Glutamatergic neuron (in vitro differentiated cells): ENCODE measurements at places on chromosomes 6 and 20. TPM values are rescaled to one million over a fixed set of nuclear protein-coding genes. Genes with fewer than 3 reads are reported as not detected.

HLA-DQA2 gene
- not detected for total RNA-seq

NFATC2 gene
- total RNA-seq, result not detected

SEC63 gene
- 311 TPM for total RNA-seq

LY6G6F gene
- total RNA-seq, result not detected

BAK1 gene
- total RNA-seq, result 11.5 TPM

RAET1E gene
- not detected for total RNA-seq

- no peak for DNase-seq
Measured at GRCh38 chr6:20192625-20193024, 19.6 kb downstream of the MBOAT1 start.

GRCh38 chr6:69059413-69059812 is 424.3 kb downstream of the ADGRB3 start:
- no peak for DNase-seq

DNA sequence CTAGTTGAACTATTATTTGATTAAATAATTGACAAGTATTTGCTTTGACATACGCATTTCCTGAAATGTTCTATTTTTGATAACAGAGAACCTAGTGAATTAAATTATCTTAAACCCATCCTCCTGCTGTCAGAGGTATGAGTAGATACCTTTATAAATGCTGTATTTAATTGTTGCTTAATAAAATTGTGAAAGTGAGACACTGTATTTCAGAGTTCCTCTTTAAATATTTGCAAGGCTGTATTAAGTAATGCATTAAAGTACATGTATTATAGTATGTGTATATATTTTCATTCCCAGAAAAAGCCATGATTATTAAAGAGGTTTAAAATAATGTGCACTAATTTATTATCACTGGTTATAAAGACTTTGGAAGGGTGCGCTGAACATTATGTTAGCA is 483.8 kb downstream of the TFAP2B start:
- no peak for DNase-seq

- DNase-seq, result no peak
Measured at GRCh38 chr6:44674226-44675155, 287.0 kb downstream of the CDC5L start.

GRCh38 chr6:168999392-168999791 is 254.3 kb downstream of the THBS2 start:
- DNase-seq, result no peak

DNA sequence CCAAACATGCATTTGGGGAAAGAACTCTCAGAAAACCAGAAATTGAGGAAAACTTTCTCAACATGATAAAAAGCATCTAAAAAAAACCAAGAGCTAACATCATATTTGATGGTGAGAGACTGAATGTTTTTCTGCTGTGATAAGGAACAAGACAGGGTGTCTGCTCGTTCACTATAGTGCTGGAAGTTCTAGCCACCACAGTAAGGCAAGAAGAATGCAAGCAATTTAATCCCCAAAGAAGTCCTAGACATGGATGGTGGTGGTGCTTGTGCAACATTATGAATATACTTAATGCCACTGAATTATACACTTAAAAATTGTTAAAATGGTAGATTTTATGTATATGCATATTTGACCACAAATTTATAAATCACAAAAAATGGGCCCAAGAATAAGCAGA is 53.4 kb downstream of the LYRM2 start:
- no peak for DNase-seq
